ENCODE measurements at places on chromosomes 16 and 17.

DNA sequence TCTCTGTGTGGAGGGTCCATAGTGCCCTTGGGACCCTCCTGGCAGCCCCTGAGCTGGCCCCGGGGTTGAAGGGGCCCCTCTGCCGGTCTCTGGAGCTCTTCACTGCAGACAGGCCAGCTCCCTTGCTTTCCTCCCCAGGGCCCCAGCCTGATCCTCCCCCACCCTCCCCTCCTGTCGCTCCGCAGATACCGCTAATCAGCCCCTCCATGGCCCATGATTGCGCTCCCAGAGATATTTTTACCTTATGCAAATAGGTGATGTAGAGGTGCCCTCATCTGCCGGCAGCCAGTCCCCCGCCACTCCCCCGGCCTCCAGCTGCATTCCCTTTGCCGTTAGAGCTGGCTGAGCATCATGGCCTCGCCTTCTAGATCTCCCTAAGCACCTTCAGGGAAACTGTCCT is 9.2 kb downstream of the MMP15 start:
- no peak for DNase-seq

DNA sequence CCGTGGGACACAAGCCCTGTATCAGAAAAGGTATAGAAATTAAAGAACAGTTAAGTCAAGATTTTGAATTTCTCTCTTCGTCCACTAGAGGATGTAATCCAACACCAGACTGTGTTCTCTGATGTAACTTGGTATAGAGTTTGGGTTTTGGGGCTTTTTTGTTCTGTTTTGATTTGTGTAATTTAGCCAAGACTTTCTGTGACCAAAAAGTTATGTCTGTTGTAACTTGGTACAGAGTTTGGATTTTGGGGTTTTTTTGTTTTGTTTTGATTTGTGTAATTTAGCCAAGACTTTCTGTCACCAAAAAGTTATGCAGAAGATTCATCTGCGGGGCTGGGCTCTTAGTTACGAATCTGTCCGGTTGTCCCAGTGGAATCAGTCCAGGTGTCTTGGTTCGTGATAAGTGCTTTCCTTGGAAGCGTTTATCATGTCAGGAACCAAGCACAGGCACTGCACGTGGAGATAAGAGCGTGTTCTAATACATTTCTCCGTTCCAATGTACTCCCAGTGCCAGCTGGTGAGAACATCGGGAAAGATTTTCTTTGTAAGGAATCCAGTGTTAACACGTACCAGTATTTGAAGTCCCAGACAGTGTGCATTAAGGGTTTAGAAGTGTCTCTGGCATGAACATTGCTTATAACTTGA is 44.1 kb upstream of the SEC14L1 start:
- peak; percentile 73 for DNase-seq

GRCh38 chr16:27179500-27180072 is 23.7 kb upstream of the KDM8 start:
- DNase-seq, result peak; percentile 75

GRCh38 chr16:14378689-14379467 is 251.2 kb downstream of the PARN start:
- no peak for DNase-seq

DNA sequence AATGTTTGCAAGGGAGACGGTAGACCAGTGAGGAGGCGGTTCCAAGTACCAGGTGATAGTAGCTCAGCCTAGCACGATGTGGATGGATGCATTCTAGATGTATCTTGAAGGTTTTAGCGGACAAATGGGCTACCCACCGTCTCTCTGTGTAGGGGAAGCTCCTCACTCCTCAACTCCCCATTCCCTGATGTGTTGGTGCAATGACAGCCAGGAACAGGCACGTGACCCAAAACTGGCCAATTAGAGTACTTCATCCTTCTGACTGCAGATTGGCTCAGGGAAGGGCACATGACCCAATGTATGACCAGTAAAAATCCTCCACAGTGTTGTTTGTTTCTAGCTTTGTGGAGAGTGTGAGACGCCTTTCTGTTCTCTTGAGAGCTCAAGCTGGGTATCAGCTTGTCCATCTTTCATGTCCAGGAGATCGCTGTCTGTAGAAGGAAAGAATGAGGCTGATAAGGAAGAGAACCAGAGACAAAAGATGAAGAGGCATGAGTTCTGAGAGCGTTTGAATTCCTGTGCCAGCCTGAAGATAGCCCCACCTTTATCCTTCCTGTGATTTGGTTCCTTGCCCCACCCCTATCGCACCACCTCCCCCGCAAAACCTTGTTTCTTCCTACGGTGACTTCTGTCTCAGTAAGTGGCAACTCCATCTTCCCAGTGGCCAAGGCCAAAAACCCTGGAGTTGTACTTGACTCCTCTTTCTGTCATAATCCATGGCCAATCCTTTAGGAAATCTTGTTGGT is 2.3 kb upstream of the BORCS6 start:
- DNase-seq, result peak; percentile 90

GRCh38 chr16:78660795-78661194 is 561.3 kb downstream of the WWOX start:
- no peak for DNase-seq

- DNase-seq, result peak; percentile 69
Observed at GRCh38 chr16:1723450-1724147, 17.6 kb downstream of the MAPK8IP3 start.

- no peak for DNase-seq
Observed at GRCh38 chr17:7644775-7645174, 6.0 kb upstream of the ATP1B2 start.

GRCh38 chr16:81004646-81005353 is 1.9 kb downstream of the CMC2 start:
- peak; percentile 84 for DNase-seq

- no peak for DNase-seq
Observed at GRCh38 chr16:59859676-59860402, 1125.7 kb upstream of the GOT2 start.

- no peak for DNase-seq
Observed at GRCh38 chr16:11117576-11118211, 138.3 kb downstream of the SOCS1 start.

- DNase-seq, result no peak
Observed at GRCh38 chr17:27800522-27800921, at the start of gene NOS2. NOS2 (minus strand) TSS chr17:27800529; CDS start chr17:27798809, 1,720 bp downstream.

GRCh38 chr16:89369266-89369895 is 121.0 kb downstream of the ANKRD11 start:
- DNase-seq, result no peak

DNA sequence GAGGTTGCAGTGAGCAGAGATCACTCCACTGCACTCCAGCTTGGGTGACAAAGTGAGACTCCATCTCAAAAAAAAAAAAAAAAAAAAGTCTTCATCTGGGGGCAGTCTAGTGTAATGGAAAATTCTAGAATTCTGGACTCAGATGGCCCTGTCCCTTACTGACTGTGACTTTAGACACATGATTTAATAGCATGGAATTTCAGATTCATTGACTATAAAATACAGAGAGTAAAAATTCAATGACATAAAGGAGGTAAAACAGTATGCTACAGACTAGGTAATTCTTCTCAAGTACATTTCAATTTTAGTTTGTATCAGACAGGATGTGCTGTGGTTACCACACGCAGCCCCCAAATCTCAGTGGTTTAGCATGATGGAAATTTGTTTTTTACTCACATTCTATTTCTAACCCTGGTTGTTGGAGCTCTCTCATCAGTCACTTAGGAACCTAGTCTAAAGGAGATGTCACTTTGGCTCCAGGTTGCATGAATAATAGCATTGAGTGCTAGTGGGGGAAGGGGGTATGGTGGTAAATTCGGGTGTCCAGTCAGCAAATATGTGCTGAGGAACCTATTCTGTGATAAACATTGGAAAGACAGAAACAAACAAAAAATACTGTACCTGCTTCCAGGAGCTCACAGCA is 444.0 kb downstream of the XYLT1 start:
- DNase-seq, result no peak

GRCh38 chr16:11016993-11017392 is 72.6 kb downstream of the CLEC16A start:
- DNase-seq, result peak; percentile 38

- DNase-seq, result peak; percentile 23
Observed at GRCh38 chr16:3004319-3004718, 8.4 kb upstream of the CLDN9 start.

DNA sequence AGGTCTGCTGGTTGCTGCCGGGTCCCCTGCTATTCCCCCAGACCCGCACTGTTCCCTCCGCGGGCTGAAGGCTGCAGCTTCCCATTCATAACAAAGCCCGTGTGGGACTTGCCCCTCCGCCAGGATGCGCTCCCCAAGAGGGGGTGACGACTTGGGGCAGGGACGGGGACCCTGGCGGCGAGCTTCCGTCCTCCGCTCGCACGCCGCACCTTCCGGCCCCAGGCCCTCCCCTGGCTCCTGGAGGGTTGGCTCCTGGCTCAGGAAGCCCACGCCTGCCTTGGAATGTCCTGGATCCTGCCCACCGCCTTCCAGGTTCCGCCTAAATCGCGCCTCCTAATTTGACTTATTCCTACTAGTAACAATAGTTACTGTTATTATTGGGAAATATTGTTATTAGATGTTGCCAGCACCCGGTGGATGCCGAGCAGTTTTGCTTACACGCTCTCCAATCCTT is 1.1 kb upstream of the TFAP4 start:
- DNase-seq, result no peak

DNA sequence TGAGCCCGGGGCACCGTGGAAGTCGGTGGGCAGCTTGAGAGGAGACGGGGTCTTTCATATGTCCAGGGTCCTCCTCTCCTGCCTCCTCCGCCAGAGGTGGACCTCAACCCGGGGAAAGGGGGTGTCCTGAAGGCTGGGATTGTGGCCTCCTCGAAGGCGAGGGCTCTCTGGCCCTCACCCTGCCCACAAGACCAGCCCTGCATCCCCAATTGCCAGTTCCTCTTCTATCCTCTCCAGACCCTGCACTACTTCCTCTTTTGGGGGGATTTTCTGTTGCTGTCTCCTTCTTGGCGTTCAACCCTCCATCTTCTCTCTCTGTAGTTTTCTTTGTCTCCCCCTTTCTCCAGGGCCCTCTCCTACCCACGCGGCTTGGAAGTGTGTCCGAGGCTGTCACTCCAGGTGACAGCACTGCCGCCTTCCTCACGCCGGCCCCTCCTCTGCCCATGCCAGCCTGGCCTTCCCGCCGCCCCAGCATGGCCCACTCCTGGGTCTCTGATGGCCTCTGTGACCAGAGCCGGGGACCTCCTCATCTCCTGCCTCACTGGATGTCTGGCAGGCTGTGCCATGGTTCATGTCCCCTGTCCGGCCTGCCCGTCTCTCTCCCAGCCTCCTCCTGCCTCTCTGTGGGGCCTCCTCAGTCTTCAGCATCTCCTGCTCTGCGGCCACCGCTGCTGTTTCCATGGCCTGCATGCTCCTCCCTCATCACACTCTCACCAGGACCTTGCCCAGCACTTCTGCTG is 2.4 kb upstream of the ITGAX start:
- DNase-seq, result no peak

GRCh38 chr16:20064931-20065330 is 8.8 kb downstream of the GPR139 start:
- no peak for DNase-seq

- DNase-seq, result no peak
Observed at GRCh38 chr17:2376107-2376506, 24.8 kb downstream of the MNT start.

DNA sequence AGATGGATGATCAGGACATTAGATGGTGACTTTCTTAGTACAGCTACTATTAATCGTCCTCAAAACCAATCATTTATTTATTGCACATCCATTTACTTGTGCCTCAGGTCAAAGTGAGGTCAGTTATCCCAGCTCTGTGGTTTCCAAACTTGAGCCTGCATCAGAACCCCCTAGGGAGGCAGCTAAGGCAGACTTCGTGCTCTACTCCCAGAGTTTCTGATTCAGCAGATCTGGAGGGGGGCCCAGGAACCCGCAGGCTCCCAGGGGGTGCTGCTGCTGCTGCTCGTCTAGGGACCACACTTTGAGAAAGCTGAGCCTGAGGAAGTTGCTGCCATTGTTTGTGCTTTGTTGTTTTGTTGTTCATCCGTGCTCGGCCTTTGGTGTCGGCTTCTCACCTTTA is 44.0 kb upstream of the CLEC18B start:
- no peak for DNase-seq

GRCh38 chr17:52828621-52829020 is 670.1 kb upstream of the CA10 start:
- DNase-seq, result no peak
